Heart right ventricle (tissue), 16 donors: ENCODE measurements at places on chromosomes 12 and 14. TPM values are rescaled to one million over a fixed set of nuclear protein-coding genes. Genes with fewer than 3 reads are reported as not detected.
A peak's percentile ranks its signal among the peaks of the same experiment; 100 is the strongest.

DNA sequence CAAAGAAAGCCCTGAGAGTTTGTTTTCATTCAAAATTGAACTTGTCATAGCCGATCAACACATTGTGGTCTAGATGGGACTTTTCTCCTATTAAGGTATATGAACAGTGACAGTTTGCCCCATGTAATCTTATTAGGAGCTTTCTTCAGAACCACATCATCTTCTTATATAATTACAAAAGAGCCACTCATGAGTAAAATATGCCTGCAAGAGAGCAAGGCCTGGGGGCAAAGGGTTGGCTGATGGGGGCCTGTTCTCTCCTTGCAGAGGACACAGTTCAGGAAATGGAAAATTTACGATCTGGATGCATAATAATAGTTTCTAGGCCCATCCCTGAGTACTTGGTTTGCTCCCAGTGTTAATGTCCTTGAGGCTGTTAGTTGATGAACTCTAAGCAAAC lies 87.8 kb downstream of the FLRT2 start:
- H3K36me3 ChIP-seq, result peaks cover 8% of the 10 kb centered on the region
- H3K4me1 ChIP-seq, result no peaks in the 10 kb centered on the region
- H3K27ac ChIP-seq, result no peak overlapping the region
- H3K27me3 ChIP-seq, result no peaks in the 10 kb centered on the region
- no peak overlapping the region for H3K4me3 ChIP-seq

DNA sequence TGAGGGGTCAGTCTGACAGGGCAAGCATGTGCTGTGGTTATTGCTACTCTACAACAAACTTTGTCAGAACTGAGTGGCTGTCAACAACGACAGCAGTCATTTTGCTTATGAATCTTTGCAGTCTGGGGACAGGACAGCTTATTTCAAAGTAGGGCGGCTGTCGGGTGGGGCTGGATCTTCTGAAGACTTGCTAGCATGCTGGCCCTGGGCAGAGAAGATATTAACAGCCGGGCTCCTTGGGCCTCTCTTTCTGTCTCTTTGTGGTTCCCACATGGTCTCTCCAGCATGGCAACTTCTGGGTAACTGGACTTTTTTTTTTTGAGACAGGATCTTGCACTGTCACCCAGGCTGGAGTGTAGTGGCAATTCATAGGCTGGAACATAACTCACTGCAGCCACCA lies 33.9 kb upstream of the ALDH2 start:
- no peak overlapping the region for H3K4me3 ChIP-seq
- DNase-seq, result no peak
- no peaks in the 10 kb centered on the region for H3K4me1 ChIP-seq
- no peaks in the 10 kb centered on the region for H3K27me3 ChIP-seq

DNA sequence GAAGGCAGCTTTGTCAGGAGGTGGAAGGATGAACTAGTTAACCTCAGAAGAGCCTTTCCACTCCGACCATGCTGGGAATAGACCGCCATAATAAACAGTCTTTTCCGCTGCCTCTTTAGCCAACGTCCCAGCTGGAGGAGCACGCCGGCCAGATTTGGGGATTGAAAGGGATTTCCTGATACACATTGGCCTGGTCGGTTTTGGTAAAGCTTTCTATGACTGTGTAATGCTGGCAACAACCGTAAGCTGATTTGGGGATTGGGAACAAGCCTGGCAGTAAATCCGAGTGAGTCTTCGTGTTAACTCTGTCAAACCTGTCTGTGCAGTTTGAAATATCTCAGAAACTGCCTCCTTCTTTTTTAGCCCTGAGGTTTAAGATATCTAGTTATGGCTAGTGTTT lies 87.0 kb downstream of the DAD1 start:
- H3K27me3 ChIP-seq, result no peaks in the 10 kb centered on the region
- no peak overlapping the region for H3K4me3 ChIP-seq
- DNase-seq, result peak; percentile 52
- no peaks in the 10 kb centered on the region for H3K36me3 ChIP-seq
- H3K4me1 ChIP-seq, result peaks cover 3% of the 10 kb centered on the region

DNA sequence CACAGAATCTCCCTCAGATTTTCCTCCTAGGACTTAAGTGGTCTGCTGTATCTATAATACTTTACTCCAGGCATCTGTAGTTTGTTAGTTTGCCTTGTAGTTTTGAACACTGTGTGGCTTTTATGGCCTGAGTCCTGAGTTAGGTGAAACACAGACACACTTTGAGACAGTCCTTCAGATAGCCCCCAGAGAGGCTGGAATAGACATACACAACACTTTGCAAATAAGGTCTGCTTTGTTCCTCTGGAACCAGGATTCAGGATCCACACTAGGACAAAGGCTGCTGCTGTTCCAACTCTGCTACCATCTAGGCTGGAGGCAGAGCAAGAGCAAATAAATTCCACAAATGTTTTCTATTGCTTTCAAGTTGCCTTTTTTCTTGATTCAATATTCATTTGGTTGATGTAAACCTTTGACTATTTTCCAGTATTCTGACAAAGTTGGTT lies 41.4 kb upstream of the INSM2 start:
- no peak overlapping the region for H3K27ac ChIP-seq
- no peak for DNase-seq
- H3K4me3 ChIP-seq, result no peak overlapping the region
- H3K4me1 ChIP-seq, result no peaks in the 10 kb centered on the region

DNA sequence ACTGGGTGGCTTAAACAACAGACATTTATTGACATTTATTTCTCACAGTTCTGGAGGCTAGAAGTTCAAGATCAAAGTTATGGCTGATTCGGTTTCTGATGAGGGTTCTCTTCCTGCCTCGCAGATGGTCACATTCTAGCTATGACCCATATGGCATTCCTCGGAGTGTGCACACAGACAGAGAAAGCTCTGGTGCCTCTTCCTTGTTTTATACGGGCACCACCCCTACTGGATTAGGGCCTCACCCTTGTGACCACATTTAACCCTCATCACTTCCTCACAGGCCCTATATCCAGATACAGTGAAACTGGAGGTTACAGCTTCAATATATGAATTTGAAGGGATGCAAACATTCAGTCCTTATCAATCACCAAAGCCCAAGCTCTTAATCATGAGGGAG lies 77.0 kb upstream of the OVCH1 start:
- DNase-seq, result no peak
- H3K4me3 ChIP-seq, result no peak overlapping the region
- no peak overlapping the region for H3K27ac ChIP-seq
- peaks cover 8% of the 10 kb centered on the region for H3K4me1 ChIP-seq
- H3K27me3 ChIP-seq, result no peaks in the 10 kb centered on the region
- H3K36me3 ChIP-seq, result no peaks in the 10 kb centered on the region

The FOXN4 gene
- total RNA-seq, result not detected

The PPM1H gene
- 5.0 TPM for total RNA-seq

The CLEC7A gene
- total RNA-seq, result 2.2 TPM
